ENCODE measurements at places on chromosomes 5 and 9. TPM values are rescaled to one million over a fixed set of nuclear protein-coding genes. Genes with fewer than 3 reads are reported as not detected.

GRCh38 chr5:179137643-179138567, 77.7 kb downstream of the ZNF354C start:
- no peak for DNase-seq
- no peaks in the 10 kb centered on the region for H3K4me1 ChIP-seq
- no peak overlapping the region for H3K4me3 ChIP-seq
- no peak overlapping the region for H3K27ac ChIP-seq

DNA sequence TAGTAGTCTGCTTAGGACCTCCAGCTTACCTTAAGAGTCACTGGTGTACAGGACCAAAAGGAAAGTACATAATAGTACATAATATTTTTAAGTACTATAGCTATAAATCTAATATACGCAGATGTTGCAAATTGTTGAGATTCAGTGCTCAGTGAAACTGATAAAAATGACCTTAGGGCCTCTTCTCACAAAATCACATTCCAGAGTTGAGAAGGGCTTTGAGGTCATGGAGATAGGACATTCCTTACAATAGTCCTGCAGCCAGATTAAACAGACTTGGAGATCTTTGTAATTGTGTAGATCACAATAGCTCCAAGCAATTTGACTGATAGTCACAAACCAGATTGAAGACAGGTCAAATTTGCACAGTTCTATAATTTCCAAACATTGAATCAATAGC, 37.7 kb upstream of the PCSK1 start:
- peaks cover 3% of the 10 kb centered on the region for H3K4me1 ChIP-seq
- H3K4me3 ChIP-seq = no peak overlapping the region
- no peaks in the 10 kb centered on the region for H3K36me3 ChIP-seq
- H3K27me3 ChIP-seq = no peaks in the 10 kb centered on the region

- no peak for DNase-seq
- H3K27me3 ChIP-seq = no peaks in the 10 kb centered on the region
- H3K4me3 ChIP-seq = no peak overlapping the region
- H3K27ac ChIP-seq = no peak overlapping the region
- H3K36me3 ChIP-seq = no peaks in the 10 kb centered on the region
- no peaks in the 10 kb centered on the region for H3K4me1 ChIP-seq
Measured at GRCh38 chr9:86508208-86508903, 154.1 kb upstream of the TUT7 start.

DNA sequence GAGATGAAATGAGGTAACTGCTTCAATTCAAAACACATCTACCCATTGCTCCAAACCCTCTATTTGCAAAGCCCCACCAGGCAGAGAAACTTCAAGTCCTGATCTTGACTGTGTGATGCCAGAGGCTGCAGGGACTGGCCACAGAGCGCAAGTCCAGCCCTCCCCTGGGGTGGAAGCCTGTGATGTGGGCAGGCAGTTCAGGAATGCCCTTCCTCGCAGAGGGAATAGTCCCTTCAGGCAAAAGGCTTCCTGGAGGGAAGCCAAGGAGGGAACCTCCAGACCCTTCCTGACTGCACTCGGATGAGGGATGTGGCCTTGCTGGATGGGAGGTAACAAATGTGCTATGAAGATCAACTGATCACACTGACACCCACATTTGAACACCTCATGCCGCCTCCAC, 131.2 kb downstream of the SLIT3 start:
- no peak for DNase-seq
- H3K36me3 ChIP-seq = no peaks in the 10 kb centered on the region
- no peaks in the 10 kb centered on the region for H3K27me3 ChIP-seq
- H3K4me1 ChIP-seq = peaks cover 5% of the 10 kb centered on the region
- H3K27ac ChIP-seq = no peak overlapping the region

DNA sequence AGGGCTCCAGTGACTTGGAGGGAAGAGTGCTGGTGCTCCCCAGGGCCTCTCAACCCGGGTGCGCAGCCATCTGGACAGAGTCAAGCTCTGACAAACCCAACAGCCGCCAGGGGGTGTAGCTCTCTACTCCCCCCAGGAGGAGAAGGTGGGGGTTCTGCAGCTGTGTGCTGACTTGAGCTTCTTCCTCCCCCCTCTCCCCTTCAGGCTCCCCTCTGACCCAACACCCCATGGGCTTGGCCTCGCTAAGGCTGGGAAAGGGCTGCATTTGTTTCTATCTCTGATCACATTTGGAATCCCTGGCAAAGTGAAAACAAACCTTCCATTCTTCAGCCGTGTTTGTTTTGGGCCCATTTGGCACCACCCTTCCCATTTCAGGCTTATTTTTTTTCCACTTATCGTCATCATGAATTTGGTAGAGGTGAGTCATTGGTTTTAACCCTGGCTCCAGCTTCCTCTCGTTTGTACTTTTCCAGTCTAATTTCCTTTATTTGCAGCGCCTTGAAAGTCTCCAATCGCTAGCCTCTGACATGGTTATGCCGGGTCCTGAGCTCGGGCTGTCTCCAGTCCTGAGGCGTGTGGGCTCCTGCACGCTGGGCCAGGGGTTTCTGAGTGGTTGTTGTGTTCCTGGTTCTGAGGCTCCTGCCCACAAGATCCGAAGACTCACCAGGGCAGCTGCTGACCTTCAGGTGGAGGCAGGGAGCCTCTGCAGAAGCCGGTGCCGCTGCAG, 36.1 kb downstream of the DAP start:
- H3K27me3 ChIP-seq = no peaks in the 10 kb centered on the region
- H3K27ac ChIP-seq = no peak overlapping the region
- H3K4me1 ChIP-seq = no peaks in the 10 kb centered on the region
- H3K36me3 ChIP-seq = peaks cover 1% of the 10 kb centered on the region
- DNase-seq = no peak

DNA sequence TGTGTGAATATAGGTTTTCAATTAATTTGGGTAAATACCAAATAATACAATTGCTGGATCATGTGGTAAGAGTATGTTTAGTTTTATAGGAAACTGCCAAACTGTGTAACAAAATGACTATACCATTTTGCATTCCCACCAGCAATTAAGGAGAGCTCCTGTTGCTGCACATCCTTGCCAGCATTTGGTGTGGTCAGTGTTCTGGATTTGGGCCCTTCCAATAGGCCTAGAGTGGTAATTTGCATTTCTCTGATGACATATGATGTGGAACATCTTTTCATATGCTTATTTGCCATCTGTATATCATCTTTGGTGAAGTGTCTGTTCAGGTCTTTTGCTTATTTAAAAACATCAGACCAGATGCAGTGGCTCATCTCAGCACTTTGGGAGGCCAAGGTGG, 11.6 kb upstream of the RFK start:
- no peaks in the 10 kb centered on the region for H3K36me3 ChIP-seq
- no peak for DNase-seq
- no peaks in the 10 kb centered on the region for H3K27me3 ChIP-seq
- H3K27ac ChIP-seq = no peak overlapping the region
- no peak overlapping the region for H3K4me3 ChIP-seq

GRCh38 chr5:176420972-176421544, 4.7 kb upstream of the CLTB start:
- no peak for DNase-seq
- H3K4me1 ChIP-seq = no peaks in the 10 kb centered on the region
- no peak overlapping the region for H3K27ac ChIP-seq
- H3K4me3 ChIP-seq = no peak overlapping the region

- no peaks in the 10 kb centered on the region for H3K4me1 ChIP-seq
- no peak overlapping the region for H3K4me3 ChIP-seq
- H3K27ac ChIP-seq = no peak overlapping the region
Measured at GRCh38 chr9:94922691-94923107, 196.2 kb downstream of the AOPEP start.

- no peak for DNase-seq
- H3K27ac ChIP-seq = no peak overlapping the region
- no peak overlapping the region for H3K4me3 ChIP-seq
- no peaks in the 10 kb centered on the region for H3K27me3 ChIP-seq
Measured at GRCh38 chr5:100838048-100838473, 65.0 kb downstream of the ST8SIA4 start.

DNA sequence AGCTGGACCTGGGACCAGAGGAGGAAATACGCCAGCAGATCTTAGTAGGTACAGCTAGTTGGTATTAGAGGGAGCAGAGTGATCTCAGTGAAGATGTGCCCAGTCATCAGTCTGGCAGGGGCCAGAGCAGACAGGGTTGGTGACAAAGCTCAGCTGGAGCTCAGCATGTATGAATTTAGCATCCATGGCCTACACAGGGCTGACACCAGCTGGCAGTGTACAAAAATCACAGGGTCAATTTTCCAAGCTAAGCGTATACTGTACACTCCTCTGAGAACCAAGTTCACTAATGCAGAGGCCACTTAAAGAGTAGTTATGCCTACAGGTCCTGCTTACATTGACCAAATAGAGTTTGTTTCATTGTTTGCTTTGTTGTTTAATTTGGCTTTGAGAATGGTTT, 146.6 kb downstream of the SLC24A2 start:
- H3K4me3 ChIP-seq = no peak overlapping the region
- no peak for DNase-seq
- no peaks in the 10 kb centered on the region for H3K36me3 ChIP-seq
- H3K4me1 ChIP-seq = no peaks in the 10 kb centered on the region
- no peaks in the 10 kb centered on the region for H3K27me3 ChIP-seq

ZNF608 gene
- total RNA-seq = 63.7 TPM

AK1 gene
- total RNA-seq = 31.6 TPM

FBXW11 gene
- total RNA-seq = 85.3 TPM

MGAT4B gene
- total RNA-seq = 147 TPM

GPR151 gene
- not detected for total RNA-seq
